ENCODE measurements at places on chromosomes 1 and 21. TPM values are rescaled to one million over a fixed set of nuclear protein-coding genes. Genes with fewer than 3 reads are reported as not detected.

GRCh38 chr21:30839304-30839703 is 9.7 kb upstream of the KRTAP7-1 start:
- peak; percentile 36 for DNase-seq

DNA sequence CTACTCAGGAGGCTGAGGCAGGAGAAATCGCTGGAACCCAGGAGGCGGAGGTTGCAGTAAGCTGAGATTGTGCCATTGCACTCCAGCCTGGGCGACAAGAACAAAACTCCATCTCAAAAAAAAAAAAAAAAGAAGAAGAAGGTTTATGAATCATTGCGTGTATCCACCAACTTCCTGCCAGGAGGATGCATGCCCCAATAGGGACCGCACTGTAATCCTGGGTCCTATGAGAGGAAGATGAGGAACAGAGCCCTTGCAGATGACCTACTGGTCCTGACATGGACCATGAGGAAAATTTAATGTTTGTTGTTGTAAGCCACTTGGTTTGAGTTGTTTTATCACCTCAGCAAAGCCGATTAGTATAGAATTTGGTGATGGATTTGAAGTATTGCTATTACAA is 56.7 kb downstream of the PTGS2 start:
- DNase-seq = no peak

DNA sequence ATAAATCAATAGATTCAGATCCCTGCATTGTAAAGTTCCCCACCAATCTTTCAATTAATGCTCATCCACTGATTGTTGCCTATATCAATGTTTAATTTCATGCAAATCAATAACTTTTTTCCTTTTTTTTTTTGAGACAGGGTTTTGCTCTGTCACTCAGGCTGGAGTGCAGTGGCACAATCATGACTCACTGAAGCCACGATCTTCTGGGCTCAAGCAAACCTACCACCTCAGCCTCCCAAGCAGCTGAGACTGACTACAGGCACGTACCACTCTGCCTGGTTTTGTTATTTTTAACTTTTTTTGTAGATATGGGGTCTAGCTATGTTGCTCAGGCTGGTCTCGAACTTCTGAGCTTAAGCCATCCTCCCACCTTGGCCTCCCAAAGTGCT is 25.7 kb downstream of the DIO1 start:
- peak; percentile 44 for DNase-seq

- DNase-seq = peak; percentile 47
Measured at GRCh38 chr1:109161858-109162606, 48.1 kb downstream of the ELAPOR1 start.

DNA sequence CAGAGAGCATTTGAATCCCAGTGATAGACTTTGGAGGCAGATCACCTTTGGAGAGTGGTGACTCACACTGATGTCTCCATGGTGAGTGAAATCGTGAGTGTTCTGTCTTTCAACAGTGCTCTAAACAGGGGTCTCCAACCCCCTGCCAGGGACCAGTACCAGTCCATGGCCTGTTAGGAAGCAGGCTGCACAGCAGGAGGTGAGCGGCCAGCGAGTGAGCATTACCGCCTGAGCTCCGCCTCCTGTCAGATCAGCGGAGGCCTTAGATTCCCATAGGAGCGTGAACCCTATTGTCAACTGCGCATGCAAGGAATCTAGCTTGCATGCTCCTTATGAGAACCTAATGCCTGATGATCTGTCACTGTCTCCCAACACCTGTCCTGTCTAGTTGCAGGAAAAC is 61.8 kb upstream of the B3GALNT2 start:
- no peak for DNase-seq

DNA sequence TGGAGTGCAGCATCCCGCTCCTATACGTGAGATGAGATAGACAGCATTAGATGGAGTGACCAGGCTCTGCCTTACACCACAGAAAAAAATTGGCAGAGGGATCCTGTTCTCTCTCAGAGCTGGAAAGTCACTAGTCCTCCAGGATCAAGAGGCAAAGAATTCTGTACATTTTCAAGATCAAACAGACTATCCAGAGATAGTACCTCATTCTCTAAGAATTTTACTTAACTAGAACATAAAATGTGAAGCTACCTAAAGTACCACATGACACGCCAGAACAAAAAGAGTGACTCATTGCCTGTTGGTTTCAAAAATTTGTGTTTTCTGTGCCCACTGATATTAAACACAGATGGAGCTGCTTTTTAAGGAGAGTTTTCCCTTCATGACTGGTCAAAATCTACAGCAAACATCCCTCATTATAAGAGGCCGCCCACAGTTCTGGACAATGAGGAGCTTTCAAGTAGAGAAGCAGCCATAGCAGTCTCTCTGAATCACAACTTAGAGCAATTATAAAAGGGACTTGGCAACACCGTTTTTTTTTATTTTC is 32.3 kb downstream of the CD160 start:
- DNase-seq = no peak

DNA sequence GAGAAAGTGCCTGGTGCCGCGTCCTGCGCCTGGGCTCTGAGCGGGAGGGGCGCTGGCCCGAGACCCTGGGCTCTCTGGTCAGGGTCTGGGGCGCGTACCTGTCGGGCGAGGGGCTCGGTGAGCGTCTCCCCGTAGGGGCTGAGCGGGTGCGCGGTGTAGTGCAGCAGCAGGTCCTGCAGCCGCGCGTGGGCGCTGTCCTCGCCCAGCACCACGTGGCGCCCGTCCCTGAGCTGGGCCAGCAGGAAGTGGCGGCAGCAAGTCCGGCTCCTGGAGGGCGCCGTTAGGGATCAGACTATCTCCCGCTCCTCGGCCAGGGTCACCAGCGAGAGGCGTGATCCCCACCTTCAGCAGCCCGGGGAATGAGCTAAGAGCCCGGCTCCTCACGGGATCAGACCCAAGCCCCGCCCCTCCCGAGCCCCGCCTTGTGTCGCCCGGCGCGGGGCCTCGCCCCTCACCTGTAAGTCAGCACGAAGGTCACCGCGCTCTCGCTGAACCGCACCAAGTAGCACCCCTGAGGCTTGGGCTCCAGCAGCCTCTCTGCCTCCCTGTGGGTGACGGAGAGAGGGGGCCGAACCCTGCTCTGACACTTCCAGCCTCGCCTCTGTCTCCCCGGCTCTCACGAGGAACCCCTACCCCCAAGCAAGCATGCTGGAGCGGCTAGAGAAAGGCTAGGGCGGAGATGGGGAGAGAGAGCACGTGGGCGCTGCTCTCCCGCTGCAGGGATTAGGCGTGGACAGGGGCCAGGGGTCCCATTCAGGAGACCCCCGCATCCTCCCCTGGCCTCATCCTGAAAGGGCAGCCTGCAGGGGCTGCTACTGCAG is 2.7 kb downstream of the SH2D2A start:
- DNase-seq = peak; percentile 67

The KLF17 gene
- not detected for total RNA-seq
